ENCODE measurements at places on chromosomes 12 and 14.

GRCh38 chr14:56046546-56046945, 71.7 kb upstream of the PELI2 start:
- DNase-seq, result no peak

DNA sequence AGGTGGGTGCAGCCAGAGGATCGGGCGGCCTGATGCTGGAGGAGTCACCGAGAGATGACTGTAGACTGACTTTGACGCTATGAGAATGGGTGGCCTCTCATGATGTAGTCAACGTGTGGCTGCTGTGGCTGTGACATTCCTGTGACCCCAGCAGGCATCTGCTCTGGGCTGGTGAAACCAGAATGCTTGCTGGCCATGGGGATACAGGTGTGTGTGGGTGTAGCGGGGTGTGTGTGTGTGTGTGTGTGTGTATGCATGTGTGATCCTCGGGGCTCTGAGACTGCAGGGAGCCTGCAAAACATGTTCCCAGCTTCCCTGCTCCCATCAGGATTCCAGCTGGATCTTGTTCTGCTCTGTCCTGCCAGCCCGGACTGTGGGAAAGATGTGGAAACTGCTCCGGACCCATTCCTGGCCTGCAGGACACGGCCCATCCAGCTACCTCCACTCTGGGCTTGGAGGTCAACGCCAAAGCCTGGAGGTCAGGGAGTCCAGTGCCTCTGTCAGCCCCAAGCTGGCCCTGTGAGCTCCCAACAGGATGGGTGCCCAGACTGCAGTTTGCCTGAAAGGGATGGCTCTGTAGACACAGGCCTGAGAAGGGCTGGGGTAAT, 18.8 kb upstream of the HHIPL1 start:
- DNase-seq, result no peak

GRCh38 chr12:88035271-88035906, 6.2 kb upstream of the C12orf50 start:
- DNase-seq, result peak; percentile 56

GRCh38 chr12:65943388-65944137, 119.3 kb downstream of the HMGA2 start:
- no peak for DNase-seq

DNA sequence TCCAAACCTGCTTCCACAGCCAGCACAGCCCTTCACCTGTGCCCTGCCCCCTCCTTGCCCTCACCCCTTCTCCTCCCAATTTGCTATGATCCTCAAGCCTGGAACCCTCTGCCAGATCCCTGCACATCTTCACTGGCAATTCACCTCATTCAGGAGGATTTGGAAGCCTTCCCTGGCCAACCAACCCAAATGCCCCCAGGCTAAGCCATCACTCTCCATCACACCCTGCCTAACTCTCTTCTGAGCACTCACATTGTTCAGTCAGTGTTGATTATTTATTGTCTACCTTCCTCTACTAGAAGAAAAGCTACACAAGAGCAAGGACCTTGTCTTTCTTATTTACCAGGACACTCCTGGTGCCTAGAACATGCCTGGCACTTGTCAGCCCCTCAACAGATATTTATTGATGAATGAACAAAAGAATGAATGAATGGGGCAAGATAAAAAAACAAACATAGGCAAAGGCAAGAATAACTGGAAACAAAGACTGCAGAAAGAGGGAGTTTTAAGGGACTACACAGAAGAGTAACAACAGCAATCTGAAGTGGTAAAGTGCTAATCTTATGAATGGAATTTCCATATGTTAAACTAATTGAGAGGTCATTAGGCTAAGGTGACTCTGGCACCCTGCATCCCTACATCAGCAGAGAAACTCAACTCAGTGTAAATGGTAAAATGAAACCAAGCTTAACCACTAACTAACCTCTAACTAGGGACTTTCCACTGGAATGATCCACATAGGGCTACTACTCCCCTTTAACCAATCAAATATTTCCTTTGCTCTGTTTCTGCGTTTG, 33.4 kb downstream of the TMTC1 start:
- DNase-seq, result no peak

DNA sequence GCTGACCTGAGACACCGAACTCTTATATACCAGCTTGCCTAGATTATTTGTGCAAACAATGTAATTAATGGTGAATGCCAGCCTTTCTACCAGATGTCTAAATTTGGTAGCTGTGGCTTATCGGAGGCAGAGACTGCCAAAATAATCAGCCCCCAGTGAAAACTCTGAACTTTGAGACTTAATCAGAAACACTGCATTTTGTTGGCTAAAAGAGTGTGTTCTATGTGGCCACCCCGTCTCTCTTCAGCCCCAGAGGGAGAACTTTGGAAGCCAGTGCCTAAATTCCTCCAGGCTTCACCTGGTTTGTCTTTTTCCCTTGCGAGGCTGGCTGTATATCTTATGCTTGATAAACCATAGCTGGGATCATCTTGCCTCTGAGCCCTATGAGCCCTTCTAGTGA, 90.1 kb downstream of the LMNTD1 start:
- no peak for DNase-seq

DNA sequence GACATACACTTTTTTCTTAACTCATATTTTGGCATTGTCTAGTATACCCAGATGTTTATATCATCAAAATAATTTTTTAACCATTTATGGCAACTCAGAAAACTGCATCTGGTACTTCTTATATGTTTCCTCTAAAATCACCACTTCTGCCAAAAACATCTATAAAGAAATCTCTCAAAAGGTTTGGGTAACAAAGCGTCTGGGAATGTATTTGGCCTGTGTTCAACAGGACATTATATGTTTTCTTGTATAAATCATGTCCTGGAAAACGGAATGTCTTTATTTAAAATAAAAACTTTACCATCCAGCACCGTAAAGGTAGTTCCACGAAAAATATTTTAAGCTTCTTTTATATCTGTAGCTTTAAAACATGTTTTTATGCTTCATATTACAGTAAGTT, 36.1 kb upstream of the FBLN5 start:
- DNase-seq, result no peak

DNA sequence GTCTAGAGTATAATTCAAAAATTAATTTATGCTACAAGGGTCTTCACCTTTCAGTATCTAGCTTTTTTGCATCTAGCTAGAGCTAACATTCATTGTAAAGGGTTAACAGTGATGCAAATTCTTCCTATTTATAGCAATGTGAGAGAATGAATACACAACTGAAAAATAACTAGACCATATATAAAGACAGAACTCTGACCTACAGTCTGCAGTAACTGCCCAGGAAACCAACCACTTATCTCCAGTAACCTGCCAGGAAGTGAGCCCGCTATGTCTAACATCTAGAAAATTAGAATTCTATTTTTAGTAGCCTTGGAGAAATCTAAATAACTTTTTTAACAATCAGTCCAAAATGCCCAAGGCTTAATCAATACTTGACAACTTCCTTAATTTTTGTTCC, 1021.9 kb downstream of the LRFN5 start:
- no peak for DNase-seq

GRCh38 chr12:131620946-131621681, 89.8 kb upstream of the SFSWAP start:
- DNase-seq, result no peak

- DNase-seq, result no peak
Measured at GRCh38 chr12:32532422-32532821, 133.1 kb downstream of the FGD4 start.

GRCh38 chr14:30221546-30221945, 293.9 kb upstream of the PRKD1 start:
- DNase-seq, result no peak

DNA sequence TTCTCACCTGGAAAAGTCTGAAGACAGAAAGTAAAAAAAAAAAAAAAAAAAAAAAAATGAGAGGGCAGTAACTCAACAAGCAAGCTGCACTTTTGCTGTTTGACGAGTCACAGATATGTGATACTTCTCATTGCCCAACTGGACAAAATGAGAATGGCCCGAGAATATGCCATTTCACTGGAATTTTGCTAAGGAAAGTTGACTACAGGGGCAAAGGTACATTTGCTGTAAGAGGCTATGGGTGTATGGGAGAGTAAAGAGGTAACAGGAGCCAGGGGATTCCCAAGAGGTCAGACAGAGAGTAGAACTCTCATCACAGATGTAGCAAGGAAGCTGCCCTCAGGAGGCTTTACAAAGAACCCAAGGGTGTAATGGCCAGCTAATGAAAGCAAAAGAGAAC, 22.9 kb downstream of the KIF21A start:
- no peak for DNase-seq

DNA sequence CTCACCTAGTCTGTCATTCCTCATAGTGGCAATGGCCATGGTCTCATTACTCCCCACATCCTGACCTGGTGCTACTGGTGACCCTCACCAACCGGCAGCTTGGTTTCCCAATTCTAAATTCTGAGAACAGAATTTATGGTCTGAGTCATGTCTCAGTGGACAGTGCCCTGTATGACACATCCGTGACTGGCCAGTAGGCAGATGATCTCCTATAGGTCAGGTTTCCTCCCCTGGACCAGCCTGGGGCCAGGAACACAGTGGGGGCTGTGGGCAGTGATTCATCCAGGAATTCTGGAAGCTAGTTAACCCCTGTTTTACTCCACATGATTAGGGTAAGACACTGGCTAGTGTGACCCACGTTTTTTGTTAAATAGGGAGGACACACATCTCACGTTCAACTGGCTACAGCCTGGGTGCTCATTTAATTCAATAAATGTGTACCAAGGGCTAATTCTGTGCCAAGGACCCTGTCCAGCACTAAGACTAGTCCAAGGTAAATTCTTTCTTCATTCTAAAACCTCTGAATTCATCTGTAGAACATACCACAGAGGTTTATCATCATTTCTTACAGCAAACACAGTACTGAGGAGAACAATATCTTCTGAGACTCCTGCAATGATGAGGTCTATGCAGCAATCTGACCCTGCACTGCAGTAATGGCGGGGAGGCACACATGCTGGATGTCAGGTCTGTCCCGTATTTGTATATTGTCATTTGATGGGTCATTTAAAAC, 249.6 kb upstream of the TBX3 start:
- no peak for DNase-seq

DNA sequence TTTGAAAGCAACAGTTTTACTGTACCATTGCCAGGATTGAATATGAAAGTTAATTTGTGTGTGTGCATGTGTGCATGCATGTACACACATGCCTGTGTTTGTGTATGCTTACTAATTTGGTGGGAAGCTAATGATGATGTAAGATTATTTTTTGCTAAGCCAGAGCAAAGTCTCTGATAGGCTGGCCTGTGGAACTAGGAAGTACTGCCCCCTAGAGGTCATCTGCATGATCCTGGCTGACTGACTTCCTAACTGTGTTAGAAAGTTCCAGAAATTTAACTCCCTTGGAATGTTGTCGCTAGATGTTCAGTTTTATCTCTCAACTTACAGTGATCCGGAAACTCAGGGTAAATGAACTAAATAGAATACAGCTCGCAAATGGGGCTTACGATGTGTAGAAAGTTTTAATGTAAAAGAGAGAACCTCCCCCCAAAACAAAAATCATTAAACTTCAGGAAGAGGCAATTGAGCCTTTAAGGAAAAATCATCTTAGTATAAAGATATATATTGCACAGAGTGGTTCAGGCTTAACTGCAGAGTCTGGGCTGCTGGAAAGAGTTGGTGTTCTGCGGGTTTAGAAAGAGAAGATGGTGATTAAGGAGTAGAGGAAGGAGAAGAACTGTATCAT, 34.3 kb upstream of the SLC38A1 start:
- peak; percentile 4 for DNase-seq

- DNase-seq, result no peak
Measured at GRCh38 chr14:72958548-72958947, 32.3 kb downstream of the DCAF4 start.

DNA sequence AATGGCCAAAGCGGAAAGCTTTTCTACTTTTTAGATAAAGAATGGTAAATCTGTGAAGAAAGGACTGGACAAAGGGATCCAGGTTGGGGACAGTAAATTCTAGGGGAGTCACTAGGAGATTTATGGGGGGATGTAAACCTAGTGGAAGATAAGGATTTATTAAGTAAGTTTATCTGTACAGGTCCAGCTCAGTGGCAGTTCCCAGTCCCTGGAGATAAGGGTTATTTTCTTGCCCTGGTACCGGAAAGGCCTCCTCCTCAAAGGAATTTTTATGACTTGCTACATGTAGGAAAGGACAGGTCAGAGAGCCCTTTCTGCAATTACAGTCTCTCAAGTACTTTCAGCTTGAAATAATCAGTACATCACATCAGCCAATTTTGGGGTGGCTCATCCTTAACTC, 72.6 kb upstream of the BICD1 start:
- no peak for DNase-seq

DNA sequence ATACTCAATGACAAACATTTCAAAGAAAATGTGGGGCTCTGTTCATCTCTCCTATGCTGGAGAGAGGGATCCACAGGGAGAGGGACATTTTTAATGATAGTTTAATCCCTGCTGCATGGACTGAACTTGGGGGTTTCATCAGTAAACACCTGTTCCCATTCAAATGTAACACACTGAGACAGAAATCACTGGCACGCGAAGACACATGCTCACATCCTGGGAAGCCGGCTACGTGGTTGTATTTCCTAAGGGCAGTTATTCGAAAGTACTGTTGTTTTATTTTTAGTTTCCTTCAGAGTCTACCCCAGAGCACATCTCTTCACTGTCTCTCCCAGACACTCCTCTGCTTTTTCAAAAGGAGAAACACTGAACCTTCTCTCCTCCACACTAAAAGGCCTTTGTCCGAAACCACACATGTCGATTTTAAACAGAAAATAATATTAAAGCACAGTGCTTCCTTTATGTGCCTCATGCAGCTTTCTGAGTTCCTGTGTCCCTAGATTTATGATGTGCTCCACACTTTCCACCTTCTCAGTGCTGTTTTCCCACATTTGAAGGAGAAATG, 52.8 kb downstream of the PTHLH start:
- DNase-seq, result no peak

GRCh38 chr12:30794591-30795409, 40.0 kb upstream of the CAPRIN2 start:
- no peak for DNase-seq

DNA sequence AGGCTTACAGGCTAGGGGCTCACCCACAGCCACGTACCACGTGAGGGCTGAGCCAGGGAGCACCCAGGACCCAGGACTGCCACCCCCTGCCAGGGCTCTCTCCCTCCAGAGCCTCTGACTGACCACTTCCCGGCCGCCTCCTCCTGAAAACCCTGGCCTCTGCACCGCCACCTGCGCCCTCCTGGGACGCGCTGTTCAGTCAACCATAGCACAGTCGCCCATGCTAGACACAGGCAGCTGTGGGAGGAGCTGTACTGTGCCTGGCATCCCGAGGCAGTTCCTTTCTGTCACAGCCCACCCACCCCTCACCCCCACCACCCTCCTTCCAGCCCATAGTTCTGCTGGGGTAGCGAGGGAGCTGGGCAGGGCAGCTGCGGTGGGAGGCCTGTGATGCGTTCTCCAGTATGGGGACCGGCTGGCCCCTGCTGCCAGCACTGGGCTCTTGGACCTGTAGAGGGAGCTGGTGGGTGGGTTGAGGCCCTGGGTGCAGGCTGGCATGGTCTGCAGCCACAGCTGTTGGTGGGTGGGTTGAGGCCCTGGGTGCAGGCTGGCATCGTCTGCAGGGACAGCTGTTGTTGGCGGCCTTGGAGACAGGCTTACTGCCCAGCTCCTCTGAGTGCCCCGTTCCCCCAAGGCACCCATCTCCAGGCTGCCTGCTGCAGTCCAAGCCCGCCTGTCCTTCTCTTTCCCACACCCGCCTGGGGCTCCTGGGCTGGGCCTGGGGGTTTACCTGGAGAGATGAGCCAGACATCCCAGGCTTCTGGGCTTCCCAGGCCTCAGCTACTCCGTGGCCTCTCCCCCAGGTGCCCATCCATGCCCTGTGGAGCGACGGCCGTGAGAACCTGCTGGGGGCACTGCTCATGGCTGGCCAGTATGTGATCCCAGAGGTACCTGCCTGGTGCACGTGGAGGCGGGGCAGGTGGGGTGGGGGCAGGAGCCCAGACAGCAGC, 11.5 kb downstream of the ASPG start:
- DNase-seq, result no peak

Data from stimulated activated CD8-positive, alpha-beta memory T cell treated with anti-CD3 and anti-CD28 coated beads, Interleukin-7, amount 100 ng/mL, for 1 hour (primary cell).